Spinal cord (tissue), 10 donors: ENCODE measurements at places on chromosomes 3 and 15. TPM values are rescaled to one million over a fixed set of nuclear protein-coding genes. Genes with fewer than 3 reads are reported as not detected.

- H3K27me3 ChIP-seq: peaks cover 7% of the 10 kb centered on the region
- no peak overlapping the region for H3K4me3 ChIP-seq
- H3K36me3 ChIP-seq: no peaks in the 10 kb centered on the region
- H3K27ac ChIP-seq: no peak overlapping the region
- peaks cover 34% of the 10 kb centered on the region for H3K4me1 ChIP-seq
Measured at GRCh38 chr3:44058868-44059203, 182.8 kb upstream of the TOPAZ1 start.

- DNase-seq: no peak
- no peaks in the 10 kb centered on the region for H3K27me3 ChIP-seq
- no peak overlapping the region for H3K27ac ChIP-seq
- H3K36me3 ChIP-seq: peaks cover 32% of the 10 kb centered on the region
- no peaks in the 10 kb centered on the region for H3K4me1 ChIP-seq
- H3K4me3 ChIP-seq: no peak overlapping the region
Measured at GRCh38 chr3:197847866-197848401, 56.9 kb downstream of the LRCH3 start.

- H3K27me3 ChIP-seq: no peaks in the 10 kb centered on the region
Measured at GRCh38 chr3:81425198-81425868, 336.1 kb downstream of the GBE1 start.

DNA sequence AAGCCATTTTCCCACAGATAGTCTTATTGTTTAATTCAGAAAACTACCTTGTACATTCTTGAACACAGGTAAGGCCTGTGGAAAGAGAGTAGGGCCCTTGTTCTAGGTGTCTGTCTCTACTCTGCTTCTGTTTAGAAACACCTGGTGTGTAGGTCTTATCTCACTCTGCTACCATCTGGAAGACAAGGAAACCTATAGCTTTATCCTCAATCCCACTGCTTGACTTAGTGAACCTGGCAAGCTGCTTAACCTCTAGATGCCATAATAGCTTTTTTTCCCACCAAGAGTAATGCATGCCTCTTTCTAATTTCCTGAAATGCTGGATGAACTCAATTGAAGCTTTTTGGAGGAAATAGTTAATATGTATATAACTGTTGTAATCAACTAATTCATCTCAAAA, 82.6 kb upstream of the RAP2B start:
- H3K36me3 ChIP-seq: no peaks in the 10 kb centered on the region
- no peak for DNase-seq

DNA sequence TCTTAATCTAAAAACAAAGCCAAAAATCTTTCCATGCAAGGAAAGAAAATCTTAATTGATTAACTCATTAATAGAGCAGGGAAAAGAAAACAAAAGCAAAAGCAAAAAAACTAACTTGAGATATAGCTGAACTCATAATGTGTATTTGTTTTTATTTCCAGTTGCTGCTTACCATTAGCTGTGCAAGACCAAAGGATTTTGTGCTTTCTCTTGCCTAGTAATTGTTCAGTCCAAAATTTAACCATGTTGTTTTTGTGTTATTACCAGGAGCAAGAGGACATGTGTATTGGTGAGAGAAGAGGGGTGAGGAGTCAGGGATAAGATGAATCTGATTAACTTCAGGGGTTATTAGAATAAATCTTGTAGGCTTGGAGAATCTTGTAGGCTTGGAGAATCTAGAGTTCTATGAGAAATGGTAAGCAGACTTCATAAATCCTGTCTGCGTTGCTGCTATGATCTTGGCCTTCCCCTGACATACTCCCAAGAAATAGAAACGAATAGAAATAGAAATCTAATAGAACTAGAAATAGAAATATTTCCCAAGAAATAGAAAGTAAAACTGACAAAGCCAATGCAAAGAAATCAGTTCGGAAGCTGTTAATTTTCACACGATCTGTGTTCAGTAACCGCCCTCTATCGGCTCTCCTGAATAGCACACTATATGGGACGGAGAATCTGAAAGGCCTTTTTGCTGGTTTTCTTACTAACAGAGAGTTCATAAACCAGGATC, 72.6 kb upstream of the TNFSF10 start:
- no peaks in the 10 kb centered on the region for H3K27me3 ChIP-seq
- H3K27ac ChIP-seq: no peak overlapping the region
- H3K36me3 ChIP-seq: no peaks in the 10 kb centered on the region
- DNase-seq: no peak
- peak overlapping the region; percentile 3 for H3K4me3 ChIP-seq
- no peaks in the 10 kb centered on the region for H3K4me1 ChIP-seq

DNA sequence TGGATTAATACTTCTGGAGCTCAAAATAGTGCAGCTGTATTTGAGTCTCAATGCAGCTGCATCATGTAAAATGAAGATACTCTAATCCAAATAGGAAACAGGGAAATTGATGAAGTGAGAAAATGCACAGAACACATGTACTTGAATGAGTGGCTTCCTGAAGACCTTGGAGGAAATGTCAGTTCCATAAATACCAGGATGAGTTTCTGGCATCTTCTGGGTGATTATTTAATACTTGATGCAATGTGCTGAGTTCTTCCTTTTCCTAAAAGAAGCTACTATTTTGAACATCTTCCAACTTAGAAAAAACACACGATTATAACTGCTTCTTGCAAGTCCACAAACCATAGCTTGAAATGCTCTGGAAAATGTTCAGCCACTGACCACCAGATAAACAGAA, 162.8 kb downstream of the SLC9A9 start:
- H3K27ac ChIP-seq: no peak overlapping the region
- no peaks in the 10 kb centered on the region for H3K36me3 ChIP-seq
- no peaks in the 10 kb centered on the region for H3K4me1 ChIP-seq
- no peak for DNase-seq
- no peak overlapping the region for H3K4me3 ChIP-seq

GRCh38 chr3:196414469-196414868, 17.8 kb downstream of the UBXN7 start:
- no peak overlapping the region for H3K27ac ChIP-seq
- H3K27me3 ChIP-seq: no peaks in the 10 kb centered on the region
- DNase-seq: no peak

DNA sequence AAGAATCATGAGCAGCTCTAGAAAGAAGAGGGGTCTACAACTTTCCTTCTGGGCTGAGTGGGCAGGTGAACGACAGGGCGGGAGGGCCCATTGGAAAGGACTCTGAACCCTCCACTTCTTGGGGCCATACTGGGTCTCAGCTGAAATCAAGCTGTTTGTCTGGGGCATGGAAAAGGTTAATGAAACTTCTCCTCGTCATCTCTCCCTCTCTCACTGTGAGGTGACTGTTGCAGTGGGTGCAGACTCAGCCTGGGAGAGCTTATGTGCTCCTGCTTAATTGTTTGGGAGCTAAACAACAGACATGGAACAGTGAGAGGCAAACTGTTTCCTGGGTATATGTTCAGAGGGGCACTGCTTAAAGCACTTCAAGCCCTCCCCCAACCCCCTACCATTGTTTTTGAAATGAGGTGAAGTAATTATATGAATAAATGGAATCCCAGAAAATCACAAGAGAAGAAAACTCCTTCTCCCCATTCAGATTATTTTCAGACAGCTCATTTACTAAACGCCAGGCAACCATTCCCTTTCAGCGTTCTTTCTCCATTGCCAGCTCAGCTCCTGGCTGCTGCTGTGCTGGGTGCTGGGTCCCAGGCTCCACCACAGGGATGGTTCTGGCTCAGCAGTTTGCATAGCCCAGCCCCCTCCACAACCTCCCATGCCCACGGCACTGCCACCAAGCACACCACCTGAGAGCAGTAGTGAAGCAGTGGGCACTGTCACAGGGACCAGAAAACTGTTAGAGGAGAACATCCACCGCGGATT, 444.9 kb upstream of the TBL1XR1 start:
- peaks cover 4% of the 10 kb centered on the region for H3K4me1 ChIP-seq
- H3K36me3 ChIP-seq: no peaks in the 10 kb centered on the region
- no peak for DNase-seq
- no peak overlapping the region for H3K4me3 ChIP-seq
- H3K27me3 ChIP-seq: no peaks in the 10 kb centered on the region

- H3K4me3 ChIP-seq: no peak overlapping the region
- H3K4me1 ChIP-seq: no peaks in the 10 kb centered on the region
- H3K27ac ChIP-seq: no peak overlapping the region
- H3K27me3 ChIP-seq: no peaks in the 10 kb centered on the region
Measured at GRCh38 chr3:17782751-17783150, 40.3 kb upstream of the TBC1D5 start.

- no peak for DNase-seq
- no peaks in the 10 kb centered on the region for H3K4me1 ChIP-seq
- no peak overlapping the region for H3K4me3 ChIP-seq
Measured at GRCh38 chr3:65729973-65730372, 308.7 kb downstream of the MAGI1 start.

GRCh38 chr15:42502477-42502876, 7.0 kb downstream of the SNAP23 start:
- H3K27ac ChIP-seq: no peak overlapping the region
- H3K4me1 ChIP-seq: peaks cover 6% of the 10 kb centered on the region
- H3K36me3 ChIP-seq: peaks cover 7% of the 10 kb centered on the region
- DNase-seq: no peak

- DNase-seq: peak; percentile 80
- H3K4me1 ChIP-seq: no peaks in the 10 kb centered on the region
- no peaks in the 10 kb centered on the region for H3K27me3 ChIP-seq
- H3K36me3 ChIP-seq: no peaks in the 10 kb centered on the region
- H3K4me3 ChIP-seq: no peak overlapping the region
- H3K27ac ChIP-seq: no peak overlapping the region
Measured at GRCh38 chr3:39668420-39668819, 141.0 kb upstream of the MYRIP start.

GRCh38 chr15:66927201-66928077, 138.0 kb upstream of the SMAD3 start:
- H3K27me3 ChIP-seq: no peaks in the 10 kb centered on the region
- DNase-seq: no peak
- no peak overlapping the region for H3K4me3 ChIP-seq
- no peaks in the 10 kb centered on the region for H3K36me3 ChIP-seq
- H3K27ac ChIP-seq: no peak overlapping the region

Gene PPP1R14D
- total RNA-seq: not detected

Gene OXTR
- total RNA-seq: 1.6 TPM

Gene DAZL
- total RNA-seq: 0.06 TPM

Gene RTP1
- total RNA-seq: 0.40 TPM
